ENCODE measurements at places on chromosomes 7 and 10. TPM values are rescaled to one million over a fixed set of nuclear protein-coding genes. Genes with fewer than 3 reads are reported as not detected.

PAOX gene
- total RNA-seq: 7.2 TPM

ERV3-1 gene
- 26.3 TPM for total RNA-seq

KCND2 gene
- 1.8 TPM for total RNA-seq

OR2A1 gene
- total RNA-seq: 0.09 TPM

ACSL5 gene
- 53.4 TPM for total RNA-seq

OR2A42 gene
- total RNA-seq: not detected

CXCL12 gene
- total RNA-seq: 137 TPM

HYAL4 gene
- not detected for total RNA-seq

CPA2 gene
- not detected for total RNA-seq

PHKG1 gene
- total RNA-seq: 0.31 TPM

ADRB1 gene
- 4.3 TPM for total RNA-seq

IGFBP1 gene
- 15.6 TPM for total RNA-seq

LIPK gene
- total RNA-seq: not detected

ADCYAP1R1 gene
- total RNA-seq: 21.3 TPM

BLNK gene
- total RNA-seq: 0.48 TPM

DNA sequence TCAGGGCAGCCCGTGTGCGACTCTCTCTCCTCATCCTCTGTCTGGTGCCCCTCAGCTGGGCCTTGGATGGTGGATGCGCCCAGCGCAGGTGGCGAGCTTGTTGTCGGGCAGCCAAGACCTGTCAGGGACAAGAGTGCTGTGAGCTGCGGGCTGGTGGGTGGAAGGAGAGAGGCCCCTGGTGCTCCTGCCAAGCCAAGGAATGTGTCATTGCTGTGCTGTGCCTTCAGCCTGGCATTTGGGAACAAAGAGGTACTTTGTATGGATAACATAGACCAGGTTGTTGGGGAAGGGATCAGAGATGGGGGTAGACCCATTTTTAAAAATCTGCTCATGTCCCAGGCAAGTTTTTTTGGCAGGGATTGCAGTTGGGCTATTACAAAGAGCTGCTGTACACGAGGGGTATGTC lies 120.9 kb downstream of the PKD1L1 start:
- DNase-seq: no peak

DNA sequence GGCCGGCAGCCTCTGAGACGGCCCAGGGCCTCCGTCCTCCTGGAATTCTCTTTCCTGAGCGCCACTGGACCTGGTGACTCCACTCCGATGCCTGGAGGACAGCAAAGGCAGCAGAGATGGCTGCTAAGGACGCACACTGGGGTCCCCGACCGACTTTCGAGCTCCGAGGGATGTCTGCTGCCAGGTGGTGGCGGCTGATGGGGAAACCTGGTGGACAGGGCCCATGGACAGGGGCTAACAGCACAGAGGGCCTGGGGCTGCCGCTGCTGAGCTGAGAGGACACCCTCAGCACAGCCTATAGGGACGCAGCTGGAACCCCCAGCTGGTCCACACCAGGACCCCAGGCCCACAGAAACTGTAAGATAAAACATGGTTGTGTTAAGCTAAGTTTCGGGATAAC lies 366.3 kb downstream of the DNAJB6 start:
- DNase-seq: no peak

DNA sequence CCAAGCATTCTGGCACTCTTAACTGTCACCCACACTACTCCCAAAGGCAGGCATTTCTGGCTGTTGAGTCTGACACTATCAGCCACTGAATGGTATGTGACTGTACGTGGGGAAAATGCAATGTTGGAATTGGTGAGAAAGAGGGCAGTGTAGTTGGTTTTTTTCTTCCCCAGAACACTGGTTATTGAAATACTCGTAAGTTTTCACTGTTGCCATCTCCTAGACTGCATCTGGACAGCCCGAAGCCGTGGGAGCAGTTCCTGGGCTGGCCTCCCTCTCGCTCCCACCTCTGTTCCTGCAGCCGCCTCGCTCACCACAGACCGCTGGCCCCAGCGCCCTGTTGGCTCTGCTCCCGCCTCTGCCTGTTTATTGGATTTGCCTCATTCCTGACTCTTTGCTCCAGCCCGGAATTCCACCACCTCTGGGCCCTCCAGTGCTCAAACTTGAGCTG lies 5.7 kb downstream of the PLCE1 start:
- DNase-seq: no peak

GRCh38 chr10:80051993-80052392 lies 26.5 kb upstream of the TMEM254 start:
- no peak for DNase-seq

DNA sequence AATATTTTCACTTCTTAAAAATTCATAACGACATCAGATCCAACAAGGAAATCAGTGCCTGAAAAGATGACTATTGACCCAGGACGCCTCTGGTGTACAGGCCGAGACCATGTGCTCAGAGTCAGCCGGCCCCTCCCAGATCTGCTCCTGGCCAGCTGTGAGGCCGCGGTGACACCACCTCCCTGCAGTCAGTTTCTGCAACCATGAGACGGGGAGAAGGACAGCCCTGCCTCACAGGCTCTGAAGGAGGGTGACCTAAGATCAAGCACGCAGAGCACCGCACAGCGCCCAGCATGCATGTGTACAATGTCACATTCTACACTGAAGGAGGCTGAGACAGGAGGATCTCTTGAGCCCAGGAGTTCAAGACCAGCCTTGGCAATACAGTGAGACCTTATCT lies 2.6 kb upstream of the GPER1 start:
- DNase-seq: no peak

DNA sequence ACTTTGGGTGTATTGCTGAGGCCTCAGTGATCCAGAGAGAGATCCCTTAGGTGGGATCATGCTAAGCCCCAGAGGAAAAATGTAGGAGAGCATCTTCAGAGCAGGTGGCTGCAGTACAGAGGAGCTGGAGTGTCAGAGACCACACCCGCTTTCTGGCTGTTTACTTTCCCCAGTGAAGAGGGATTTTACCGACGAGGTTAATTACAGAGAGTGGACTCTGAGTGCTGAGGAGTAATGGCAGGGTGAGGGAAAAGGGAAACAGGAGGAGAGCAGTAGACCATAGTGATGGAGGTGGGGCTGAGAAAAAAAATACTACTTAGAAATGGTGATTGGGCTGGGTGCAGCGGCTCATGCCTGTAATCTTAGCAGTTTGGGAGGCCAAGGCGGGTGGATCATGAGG lies 43.3 kb upstream of the HBP1 start:
- no peak for DNase-seq

DNA sequence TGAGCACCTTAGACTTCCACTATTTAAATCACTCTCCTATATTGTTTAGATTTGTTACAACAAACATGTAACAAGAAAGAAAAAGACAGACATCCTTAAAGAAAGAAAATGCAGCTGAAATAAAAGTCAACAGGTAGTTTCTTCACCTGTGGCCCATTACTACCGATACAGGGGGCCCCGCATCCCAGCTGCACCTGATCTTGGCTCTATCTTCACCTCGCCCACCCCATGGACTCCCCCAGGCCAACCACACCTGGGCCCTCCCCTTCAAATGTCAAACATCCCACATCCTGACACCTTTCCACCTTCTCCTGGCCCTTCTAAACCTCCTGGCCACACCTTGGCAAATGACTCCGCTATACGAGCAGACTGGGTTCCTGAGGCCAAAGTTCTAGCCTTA lies 7.0 kb downstream of the DDX56 start:
- DNase-seq: no peak

DNA sequence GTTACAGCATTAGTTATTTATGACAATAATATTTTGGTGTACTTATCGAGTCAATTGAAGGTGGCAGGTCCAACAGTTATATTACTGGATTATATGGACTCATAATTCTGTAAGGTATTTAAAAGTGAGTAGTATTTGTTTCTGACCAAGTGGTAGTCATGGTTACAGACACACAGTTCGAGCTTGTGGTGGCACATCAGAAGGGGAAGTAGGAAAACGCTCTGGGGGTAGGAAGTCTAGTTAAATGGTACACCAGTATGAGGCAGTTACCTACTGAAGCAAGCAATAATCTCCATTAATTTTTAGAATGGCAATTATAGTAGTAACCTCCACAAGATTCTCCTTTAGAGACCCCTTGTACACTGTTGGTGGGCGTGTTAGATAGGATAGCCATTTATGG lies 541.2 kb downstream of the ETV1 start:
- DNase-seq: no peak

- DNase-seq: no peak
Observed at GRCh38 chr7:98126311-98127142, 19.9 kb downstream of the LMTK2 start.

GRCh38 chr10:14564268-14564744 lies 210.4 kb downstream of the FAM107B start:
- DNase-seq: no peak

DNA sequence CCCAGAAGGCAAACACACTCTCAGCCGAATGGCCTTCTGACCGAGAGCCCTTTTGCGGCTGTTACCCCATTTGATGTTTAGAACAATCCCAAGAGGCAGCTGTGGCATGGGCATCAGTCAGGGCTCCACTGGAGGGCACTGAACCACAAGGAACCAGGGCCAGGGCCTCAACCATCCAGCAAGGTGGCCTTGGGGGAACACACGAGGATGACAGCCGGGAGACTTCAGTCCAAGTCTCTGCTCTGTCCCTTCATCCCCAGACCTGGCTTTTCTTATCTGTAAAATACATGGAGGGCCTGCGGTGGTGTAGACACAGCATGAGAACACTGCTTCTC lies 63.6 kb upstream of the INSIG1 start:
- no peak for DNase-seq

DNA sequence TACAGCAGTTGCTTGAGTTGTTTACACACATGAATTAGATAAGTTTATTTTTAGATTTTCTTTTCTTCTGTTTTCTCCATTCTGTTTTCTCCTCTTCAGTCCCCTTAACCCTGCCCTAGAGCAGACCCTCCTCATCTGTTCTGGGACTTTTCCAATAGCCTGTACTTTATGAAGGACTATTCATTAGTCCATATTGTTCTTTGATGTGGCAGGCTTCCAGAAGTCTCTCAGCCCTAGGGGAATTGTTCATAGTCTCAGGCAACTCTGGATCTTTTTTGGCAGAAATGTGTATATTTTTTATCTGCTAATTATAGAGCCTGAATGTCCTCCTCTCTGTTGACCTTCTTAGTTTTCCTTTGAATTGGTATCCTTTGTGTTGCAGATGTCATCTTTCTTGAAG lies 25.4 kb downstream of the KAT6B start:
- no peak for DNase-seq

DNA sequence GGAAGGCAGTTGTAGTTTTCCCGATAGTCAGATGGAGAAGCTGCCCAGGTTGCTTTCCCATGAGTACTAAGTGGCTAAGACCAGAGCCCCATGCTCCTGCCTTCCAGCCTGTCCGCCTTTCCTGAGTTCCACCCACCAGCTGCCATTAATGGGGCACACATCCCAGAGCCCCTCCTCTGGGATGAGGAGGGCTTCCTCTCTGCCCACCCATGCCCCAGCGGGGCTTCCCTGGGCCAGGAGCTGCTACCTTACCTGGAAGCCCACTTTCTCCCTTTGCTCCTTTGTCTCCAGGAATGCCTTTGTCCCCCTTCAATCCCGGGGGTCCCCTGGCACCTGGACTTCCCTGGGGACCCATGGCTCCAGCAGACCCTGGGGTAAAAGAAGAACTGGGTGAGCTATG lies 7.8 kb downstream of the SFTPD start:
- DNase-seq: no peak

- no peak for DNase-seq
Observed at GRCh38 chr7:44097064-44097932, 6.8 kb upstream of the AEBP1 start.

- no peak for DNase-seq
Observed at GRCh38 chr10:70564901-70565351, 37.6 kb downstream of the PRF1 start.

- peak; percentile 61 for DNase-seq
Observed at GRCh38 chr10:123582084-123582989, 83.8 kb upstream of the GPR26 start.

DNA sequence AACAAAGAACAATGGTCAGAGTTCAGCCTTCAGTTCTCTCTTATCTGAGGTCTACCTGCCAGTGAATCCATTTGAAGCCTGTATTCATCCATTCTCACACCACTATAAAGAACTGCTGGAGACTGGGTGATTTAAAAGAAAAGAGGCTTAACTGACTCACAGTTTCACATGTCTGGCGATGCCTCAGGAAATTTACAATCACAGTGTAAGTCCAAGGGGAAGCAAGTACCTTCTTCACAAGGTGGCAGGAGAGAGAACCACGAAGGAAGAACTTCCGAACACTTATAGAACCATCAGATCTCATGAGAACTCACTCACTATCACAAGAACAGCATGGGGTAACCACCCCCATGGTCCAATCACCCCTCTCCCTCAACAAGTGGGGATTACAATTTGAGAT lies 33.0 kb upstream of the SLC25A13 start:
- DNase-seq: no peak

DNA sequence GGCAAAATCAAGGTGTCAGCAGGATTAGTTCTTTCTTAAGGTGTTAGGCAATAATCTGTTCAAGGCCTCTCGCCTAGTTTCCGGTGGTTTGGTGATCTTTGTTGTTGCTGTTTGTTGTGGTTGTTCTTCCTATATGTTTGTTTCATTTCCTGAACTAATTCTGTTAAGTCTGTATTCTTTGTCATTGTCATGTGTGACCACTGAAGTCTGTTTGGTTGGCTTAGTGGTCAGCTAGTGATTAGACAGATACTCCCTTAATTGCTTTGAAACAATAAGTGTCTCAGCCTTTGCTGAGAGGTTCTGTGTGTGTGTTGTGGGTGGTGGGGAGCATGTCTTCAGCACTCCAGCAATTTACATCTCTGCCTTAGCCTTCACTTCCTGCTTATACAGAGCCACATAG lies 46.0 kb downstream of the ABCC2 start:
- no peak for DNase-seq

- DNase-seq: no peak
Observed at GRCh38 chr7:82005056-82005455, 235.2 kb upstream of the HGF start.

- no peak for DNase-seq
Observed at GRCh38 chr10:98276311-98276710, 8.3 kb upstream of the LOXL4 start.

DNA sequence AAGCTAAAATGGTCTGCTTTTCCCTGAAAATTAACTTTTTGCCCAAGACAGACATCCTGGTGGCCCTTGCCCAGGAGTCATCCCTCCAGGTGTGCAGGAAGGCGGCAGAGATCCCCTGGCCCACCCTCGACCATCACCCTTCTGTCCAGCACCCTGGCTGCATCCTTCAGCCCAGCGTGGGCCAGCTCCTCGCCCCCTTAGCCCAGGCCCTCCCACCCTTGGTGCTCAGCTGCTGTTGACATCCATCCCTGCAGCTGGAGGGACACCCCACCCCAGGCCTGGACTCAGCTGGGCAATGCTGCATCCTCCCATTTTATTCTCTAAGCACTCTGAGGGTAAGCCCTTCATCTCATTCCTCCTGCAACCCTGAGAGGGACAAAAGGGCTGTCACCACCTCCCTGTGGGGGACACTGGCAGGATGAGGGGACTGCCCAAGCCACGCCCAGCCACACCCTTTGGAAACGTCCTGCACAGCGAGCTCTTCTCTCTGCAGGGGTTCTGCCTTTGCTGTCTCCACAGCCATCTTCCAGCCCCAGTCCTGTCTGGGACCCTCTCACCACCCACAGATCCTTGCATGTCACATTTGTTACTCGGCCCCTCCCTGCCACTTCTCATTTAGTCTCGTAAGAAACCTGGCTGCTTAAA lies 30.7 kb downstream of the EN2 start:
- no peak for DNase-seq

Measured in omental fat pad (tissue), 4 donors.